Hematopoietic multipotent progenitor cell treated with erythropoietin and hydrocortisone succinate and interleukin-3 and kit ligand, for 15 days (in vitro differentiated cells): ENCODE measurements at places on chromosomes 11 and 22.

DNA sequence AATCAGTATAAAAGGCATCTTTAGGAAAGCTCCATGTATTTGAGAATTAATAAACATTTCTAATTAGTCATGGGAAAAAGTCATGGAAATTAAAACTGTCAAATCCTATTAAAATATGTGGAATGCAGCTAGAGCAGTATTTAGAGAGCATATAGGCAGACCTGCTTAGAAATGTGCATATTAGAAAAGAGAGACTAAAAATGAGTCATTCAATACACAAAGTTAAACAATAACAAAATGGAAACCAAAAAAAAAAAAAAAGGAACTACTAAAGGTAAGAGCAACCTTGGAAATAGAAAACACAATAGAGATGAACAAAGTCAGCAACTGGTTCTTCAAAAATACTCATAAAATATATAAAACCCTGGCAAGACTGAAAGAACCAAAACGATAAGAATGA is 59.7 kb upstream of the RASSF10 start:
- no peak for DNase-seq

GRCh38 chr11:1730059-1730629 is 20.3 kb downstream of the IFITM10 start:
- DNase-seq: no peak

DNA sequence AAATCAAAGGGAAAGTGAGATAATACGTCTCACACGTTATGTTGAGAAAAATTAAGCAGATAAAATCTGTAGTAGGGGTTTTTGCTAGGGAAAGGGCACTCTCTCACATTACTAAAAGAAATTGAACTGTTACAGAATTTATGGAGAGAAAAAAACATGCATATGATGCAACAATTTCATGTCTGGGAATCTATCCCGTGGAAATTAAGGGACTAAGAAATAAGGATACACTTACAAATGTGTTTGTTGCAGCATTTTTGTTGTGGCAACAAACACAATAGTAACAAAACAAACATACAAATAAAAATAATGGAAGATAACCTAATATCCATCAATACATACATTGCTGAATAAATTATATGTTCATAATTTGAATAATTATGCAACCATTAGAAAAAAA is 96.3 kb upstream of the ZBED5 start:
- DNase-seq: no peak

DNA sequence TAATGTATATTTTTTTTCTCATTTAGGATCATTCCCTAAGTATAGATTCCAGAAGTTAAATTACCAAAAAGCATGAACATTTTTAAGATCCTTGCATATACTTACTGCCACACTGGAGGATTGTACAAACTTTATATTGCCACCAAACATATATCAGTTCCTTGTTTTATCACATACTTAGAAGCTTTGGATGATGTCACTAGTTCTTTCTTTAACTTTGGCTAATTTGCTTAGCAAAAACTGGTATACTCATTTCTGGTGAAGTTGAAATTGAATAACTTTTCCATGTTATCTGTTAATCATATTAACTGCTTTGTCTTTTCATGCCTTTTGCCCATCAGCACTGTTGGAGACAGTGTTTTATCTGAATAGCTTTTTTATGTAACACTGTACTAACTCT is 31.6 kb upstream of the PRDM10 start:
- no peak for DNase-seq

DNA sequence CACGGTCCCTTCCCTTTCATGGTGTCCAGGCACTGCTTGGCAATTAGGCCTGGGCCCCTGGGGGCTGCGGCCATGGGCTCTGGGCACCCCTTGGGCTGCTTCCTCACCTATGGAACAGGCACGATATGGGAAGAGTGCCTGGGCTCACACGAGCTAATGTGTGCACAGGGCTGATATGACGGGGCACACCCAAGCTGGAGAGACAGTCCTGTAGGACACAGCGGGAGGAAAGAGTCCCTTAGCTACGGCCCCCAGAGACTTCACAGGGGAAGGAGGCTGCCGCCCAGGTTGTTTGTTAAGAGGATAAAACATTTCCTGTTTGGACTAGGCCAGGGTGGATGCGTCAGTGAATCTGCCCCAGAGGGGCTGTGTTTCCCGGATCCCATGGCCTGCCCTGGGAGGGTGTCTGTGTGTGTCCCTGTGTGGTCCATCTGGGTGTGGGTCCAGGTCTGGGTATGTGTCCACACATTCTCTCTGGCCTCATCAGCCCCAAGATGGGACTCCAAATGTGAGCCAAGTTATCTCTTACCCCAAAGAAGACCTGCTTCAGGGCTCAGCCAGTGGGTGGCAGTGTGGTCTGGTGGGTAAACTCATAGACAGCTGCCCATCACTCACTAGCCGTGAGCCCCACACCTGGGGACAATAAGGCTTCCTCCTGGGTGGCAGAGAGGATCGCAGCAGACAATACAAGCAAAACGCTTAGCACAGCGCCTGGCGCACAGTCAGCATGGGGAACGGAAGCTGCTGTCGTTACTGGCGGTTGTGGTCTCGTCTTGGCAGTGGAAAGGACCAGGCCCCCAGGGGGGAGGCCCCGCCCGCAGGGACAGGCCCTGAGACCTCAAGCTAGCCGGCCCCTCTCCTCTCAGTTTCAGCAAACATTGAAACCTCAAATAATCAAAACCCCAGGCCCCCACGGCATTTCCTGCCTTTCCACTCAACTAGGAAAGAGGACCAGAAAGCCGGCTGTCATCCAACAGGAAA is 3.2 kb upstream of the EMID1 start:
- DNase-seq: peak; percentile 85

DNA sequence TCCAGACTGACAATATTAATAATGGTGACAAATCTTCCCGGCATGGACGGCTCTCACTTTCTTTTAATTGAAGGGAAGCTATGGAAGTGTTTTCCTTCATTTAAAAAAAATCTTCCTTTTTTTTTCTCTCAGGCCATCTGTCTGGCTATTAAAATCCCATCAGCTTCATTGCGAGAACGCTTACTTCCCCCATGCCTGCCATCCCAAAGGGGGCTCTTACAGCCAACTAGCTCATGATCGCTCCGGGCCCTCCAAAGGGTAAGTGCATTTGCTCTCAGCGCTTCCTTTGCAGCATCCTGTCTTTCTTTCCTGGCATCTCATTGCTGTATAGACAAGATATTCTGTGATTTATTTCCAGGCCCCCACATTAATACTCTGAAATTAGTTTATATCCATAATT is 20.7 kb downstream of the CACNG2 start:
- no peak for DNase-seq

DNA sequence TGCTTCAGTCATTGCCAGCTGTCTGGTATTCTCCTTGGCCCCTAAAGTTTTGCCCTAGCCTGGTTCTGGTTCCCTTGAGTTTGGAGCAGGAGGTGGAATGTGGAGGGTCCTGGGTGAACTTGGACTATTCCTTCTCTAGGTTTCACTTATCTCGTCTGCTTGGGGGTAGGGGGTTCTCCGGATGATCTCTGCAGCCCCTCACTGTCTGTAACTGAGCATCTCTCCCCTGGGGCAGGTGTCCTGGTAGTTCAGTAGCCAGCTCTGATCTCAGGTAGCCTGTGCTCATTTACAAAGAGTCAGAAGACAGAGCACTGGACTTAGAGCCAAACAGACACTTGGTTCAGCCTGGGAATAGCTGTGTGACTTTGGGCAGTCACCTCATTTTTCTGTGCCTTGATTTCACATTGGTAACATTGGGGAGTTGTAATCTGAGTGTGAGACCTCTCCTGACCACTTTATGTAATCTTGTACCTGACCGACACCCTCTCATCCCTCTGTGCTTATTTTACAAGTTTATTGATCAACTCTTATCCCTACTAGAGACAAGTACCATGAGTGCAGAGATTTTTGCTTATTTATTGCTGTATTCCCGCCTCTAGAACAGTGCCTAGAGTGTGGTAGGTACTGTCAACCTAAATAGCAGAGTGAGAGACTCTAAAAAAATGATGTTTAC is 804 bp downstream of the CCDC134 start:
- DNase-seq: no peak

GRCh38 chr11:45556851-45557707 is 108.3 kb downstream of the CHST1 start:
- no peak for DNase-seq

DNA sequence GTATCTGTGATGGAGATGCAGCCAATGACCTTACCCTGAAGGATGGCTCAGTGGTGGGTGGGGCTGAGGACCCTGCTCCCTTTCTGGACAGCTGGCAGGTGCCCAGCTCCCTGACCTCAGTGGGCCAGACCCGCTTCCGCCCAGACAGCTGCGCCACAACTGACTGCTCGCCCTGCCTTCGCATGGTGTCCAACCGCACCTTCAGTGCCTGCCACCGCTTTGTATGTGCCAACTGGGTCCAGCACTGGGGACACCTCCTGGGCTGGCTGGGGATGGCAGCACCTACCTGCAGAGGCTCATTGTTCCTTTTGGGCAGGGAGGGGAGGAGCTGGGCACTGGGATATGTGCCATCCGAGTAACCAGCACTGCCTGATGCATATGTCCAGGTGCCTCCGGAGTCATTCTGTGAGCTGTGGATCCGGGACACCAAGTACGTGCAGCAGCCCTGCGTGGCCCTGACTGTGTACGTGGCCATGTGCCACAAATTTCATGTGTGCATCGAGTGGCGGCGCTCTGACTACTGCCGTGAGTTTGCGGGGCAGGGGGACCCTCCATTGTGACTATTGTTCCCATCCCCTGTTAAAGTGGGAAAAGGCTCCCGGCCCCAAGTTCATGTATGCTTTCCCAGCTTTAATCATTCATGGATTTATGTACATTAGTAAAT is 84.8 kb downstream of the OTOG start:
- no peak for DNase-seq

- no peak for DNase-seq
Measured at GRCh38 chr22:32623943-32624342, 149.3 kb downstream of the FBXO7 start.

DNA sequence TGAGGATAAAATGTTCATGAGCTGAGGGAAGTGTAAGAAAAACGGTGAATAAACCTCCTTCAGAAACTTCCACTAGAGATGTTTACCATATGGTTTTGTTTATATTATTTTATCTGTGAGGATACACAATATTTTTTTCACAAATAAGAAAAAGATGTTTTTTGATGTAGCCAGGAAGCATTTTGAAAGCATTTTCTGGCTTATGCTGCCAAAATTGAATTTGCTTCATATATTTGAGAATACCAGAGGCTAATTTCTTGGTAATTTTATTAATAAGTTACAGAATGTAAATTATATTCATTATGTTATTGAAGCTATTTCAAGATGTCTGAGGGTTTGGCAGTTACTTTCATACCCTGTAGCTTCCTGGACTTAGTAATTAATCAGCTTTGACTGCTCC is 686.6 kb downstream of the LUZP2 start:
- no peak for DNase-seq

- DNase-seq: no peak
Measured at GRCh38 chr11:26985943-26986342, 8.0 kb upstream of the FIBIN start.

DNA sequence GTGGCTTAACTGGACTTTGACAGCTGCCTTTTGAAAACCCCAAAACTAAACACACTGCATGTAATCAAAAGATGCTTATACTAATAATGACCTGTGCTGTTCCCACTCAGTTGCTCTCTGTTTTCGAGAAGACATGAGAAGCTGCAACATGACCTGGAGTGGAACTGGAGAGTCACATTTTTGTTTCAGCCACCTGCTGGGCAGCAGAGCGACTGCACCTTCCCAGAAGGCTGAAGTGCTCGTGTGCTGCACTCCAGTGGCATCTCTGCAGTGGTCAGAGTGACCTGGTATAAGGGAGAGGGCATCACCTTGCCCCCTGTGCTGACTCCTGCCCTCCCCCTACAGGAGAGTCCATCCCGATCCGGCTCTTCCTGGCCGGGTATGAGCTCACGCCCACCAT is 8.6 kb downstream of the THYN1 start:
- DNase-seq: peak; percentile 12
